ENCODE measurements at places on chromosomes 5 and 9.

DNA sequence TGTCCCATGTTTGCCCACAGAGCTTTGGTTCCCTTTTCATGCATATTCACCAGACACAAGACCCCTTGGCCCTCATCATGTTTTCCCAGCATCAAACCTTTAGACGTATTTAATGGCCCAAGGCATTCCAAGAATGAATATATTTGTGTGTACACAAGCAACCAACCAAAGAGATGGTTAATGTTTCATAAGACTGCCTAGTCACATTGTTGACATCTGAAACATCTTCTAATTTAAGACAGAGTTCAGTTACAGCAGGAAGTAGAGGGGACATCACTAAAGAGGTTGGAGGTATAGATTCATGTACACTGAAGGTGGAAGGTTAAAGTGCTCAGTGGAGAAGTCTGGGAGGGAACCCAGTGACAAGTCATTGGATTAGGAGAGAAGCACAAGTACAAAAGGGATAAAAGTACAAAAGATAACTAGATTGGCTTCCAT is 49.1 kb downstream of the SUSD1 start:
- no peak for DNase-seq

GRCh38 chr9:114315723-114316363 is 7.1 kb upstream of the ORM1 start:
- no peak for DNase-seq

DNA sequence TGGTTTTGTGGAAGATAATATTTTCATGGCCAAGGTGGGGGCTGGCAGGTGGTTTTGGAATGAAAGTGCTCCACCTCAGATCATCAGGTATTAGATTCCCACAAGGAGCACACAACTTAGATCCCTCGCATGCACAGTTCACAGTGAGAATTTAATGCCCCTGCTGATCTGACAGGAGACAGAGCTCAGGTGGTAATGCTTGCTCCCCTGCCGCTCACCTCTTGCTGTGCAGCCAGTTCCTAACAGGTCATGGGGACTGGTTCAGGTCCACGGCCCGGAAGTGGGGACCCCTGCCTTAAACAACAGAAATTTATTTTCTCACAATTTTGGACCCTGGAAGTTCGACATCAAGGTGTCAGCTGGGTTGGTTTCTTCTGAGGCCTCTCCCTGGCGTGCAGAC is 668.7 kb upstream of the ZNF608 start:
- no peak for DNase-seq

DNA sequence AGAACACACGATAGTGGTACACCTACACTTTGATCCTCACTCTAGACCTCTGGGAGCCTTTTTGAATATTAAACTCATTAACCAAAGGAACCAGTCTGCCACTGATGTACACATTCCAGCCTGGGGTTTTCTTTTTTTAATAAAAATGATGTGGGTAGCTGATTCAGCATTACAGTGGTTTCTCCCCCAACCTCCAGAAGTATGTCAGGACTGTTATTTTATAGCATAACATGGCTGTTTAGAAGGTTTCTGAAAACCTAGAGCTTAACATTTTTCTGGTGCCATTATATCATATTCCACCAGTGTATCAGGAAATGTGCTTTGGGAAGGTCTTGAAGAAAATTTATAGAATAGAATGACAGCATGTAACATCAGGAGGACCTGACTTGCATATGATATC is 540.9 kb upstream of the WWC1 start:
- DNase-seq = no peak

- DNase-seq = no peak
These were observed 99.6 kb downstream of the BASP1 start for GRCh38 chr5:17316970-17317459.

DNA sequence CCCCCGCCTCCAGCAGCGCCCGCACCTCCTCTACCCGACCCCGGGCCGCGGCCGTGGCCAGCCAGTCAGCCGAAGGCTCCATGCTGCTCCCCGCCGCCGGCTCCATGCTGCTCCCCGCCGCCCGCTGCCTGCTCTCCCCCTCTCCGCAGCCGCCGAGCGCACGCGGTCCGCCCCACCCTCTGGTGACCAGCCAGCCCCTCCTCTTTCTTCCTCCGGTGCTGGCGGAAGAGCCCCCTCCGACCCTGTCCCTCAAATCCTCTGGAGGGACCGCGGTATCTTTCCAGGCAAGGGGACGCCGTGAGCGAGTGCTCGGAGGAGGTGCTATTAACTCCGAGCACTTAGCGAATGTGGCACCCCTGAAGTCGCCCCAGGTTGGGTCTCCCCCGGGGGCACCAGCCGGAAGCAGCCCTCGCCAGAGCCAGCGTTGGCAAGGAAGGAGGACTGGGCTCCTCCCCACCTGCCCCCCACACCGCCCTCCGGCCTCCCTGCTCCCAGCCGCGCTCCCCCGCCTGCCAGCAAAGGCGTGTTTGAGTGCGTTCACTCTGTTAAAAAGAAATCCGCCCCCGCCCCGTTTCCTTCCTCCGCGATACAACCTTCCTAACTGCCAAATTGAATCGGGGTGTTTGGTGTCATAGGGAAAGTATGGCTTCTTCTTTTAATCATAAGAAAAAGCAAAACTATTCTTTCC is 19.3 kb downstream of the CDKN2A start:
- peak; percentile 78 for DNase-seq

GRCh38 chr9:134765785-134766184 is 114.8 kb upstream of the FCN2 start:
- no peak for DNase-seq

- DNase-seq = no peak
These were observed 5.4 kb downstream of the DMRT1 start for GRCh38 chr9:846852-847251.

DNA sequence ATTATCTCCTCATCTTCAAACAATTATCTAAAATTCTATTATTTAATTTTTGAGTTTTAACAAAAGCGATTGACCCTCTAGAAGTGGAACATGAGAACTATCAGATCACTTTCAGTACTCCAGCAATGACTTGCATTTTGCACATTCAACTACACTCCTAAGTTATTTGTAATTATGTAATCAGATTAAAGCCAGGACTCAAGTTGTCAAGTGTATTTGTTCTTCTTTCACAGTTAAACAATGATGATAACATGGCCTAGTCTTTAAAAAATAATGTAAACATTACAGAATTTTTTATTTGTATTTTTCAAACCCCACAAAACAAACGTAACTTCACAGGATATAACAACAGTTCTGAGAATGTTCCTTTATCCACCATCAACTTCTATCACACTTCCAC is 2148.9 kb upstream of the ACO1 start:
- no peak for DNase-seq
